Lower lobe of right lung (tissue), 2 donors: ENCODE measurements at places on chromosomes 16 and 17. TPM values are rescaled to one million over a fixed set of nuclear protein-coding genes. Genes with fewer than 3 reads are reported as not detected.

ST6GALNAC2 gene
- 29.0 TPM for total RNA-seq

DNA sequence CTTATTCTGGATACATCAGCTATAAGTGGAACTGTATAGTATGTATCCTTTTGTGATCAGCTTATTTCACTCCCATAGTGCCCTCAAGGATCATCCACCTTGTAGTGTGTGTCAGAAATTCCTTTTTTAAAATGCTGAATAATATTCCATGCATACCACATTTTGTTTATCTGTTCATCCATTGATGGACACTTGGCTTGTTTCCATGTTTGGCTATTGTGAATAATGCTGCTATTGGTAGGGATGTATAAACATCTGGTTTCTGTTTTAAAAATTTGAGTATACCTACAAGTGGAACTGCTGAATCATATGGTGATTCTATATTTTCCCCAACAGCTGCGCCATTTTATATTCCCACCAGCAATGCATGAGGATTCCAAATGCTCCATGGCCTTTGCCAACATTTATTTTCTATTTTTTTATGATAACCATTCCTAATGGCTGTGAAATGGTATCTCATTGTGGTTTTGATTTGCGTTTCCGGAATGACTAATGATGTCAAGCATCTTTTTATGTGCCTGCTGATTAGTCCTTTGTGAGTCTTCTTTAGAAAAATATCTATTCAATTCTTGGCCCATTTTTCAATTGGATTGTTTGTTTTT lies 11.6 kb downstream of the RCVRN start:
- H3K27ac ChIP-seq, result no peak overlapping the region
- no peaks in the 10 kb centered on the region for H3K4me1 ChIP-seq
- no peaks in the 10 kb centered on the region for H3K27me3 ChIP-seq
- no peaks in the 10 kb centered on the region for H3K36me3 ChIP-seq
- no peak overlapping the region for H3K4me3 ChIP-seq
- no peak for DNase-seq

- peak overlapping the region; percentile 51 for H3K27ac ChIP-seq
- no peaks in the 10 kb centered on the region for H3K36me3 ChIP-seq
- no peak for DNase-seq
- H3K4me1 ChIP-seq, result peaks cover 24% of the 10 kb centered on the region
Observed at GRCh38 chr16:67645397-67646121, 615 bp downstream of the CARMIL2 start.

- peaks cover 28% of the 10 kb centered on the region for H3K4me1 ChIP-seq
- no peak overlapping the region for H3K27ac ChIP-seq
- no peak for DNase-seq
- no peaks in the 10 kb centered on the region for H3K27me3 ChIP-seq
- no peaks in the 10 kb centered on the region for H3K36me3 ChIP-seq
Observed at GRCh38 chr17:78368854-78369495, 9.1 kb upstream of the SOCS3 start.

DNA sequence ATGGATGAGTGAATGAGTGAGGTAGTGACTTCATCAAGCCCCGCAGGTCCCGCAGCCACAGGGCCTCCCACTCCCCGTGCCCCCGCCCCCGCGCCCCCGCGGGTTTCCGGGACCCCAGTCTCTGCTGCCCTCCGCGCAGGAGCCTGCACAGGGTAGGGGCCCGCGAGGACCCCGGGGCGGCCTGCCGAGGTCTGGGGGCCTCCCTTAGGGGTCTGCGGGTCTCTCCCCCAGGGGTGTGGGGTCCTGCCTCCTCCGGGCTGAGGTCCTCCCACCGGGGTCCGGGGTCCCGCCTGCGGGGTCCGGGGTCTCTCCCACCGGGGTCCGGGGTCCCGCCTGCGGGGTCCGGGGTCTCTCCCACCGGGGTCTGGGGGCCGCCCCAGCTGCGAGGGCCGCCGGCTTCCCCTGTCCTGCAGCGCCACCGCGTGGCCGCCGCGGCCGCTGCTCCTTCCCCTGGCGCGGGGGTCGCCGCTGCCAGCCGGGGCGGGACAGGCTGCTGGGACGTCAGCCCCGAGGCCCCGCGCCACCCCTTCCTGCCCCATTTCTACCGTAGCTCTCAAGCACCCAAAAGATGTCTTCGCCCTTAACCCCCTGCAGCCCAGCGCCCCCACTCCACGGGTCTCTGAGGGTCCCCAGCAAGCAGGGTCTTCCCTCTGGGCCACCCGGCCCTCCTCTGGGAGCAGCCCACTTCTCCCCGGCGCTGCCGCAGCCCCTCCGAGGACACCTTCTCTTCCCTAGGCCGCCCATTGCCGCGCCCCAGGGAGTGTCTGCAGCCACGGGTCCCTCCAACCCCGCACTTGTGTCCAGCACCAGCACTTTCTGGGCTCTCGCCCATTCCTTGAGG lies 10.4 kb upstream of the CHMP6 start:
- no peak for DNase-seq
- no peaks in the 10 kb centered on the region for H3K36me3 ChIP-seq
- no peak overlapping the region for H3K4me3 ChIP-seq
- H3K27me3 ChIP-seq, result peaks cover 20% of the 10 kb centered on the region

DNA sequence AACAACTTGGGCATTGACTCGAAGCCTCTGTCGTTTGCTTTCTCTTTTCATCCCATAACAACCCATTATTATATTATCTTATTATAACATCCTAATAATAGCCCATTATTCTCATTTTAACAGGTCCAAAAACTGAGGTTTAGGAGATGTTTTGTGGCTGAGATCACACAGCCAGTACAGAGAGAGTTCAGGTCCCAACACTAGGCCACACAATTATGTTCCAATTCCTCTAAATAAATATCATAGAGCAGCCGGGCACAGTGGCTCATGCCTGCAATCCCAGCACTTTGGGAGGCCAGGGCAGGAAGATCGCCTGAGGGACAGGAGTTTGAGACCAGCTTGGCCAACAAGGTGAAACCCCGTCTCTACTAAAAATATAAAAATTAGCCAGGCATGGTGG lies 40.3 kb upstream of the KIFC3 start:
- no peak overlapping the region for H3K4me3 ChIP-seq
- H3K27me3 ChIP-seq, result no peaks in the 10 kb centered on the region
- H3K4me1 ChIP-seq, result no peaks in the 10 kb centered on the region

- no peaks in the 10 kb centered on the region for H3K27me3 ChIP-seq
- DNase-seq, result peak; percentile 42
- H3K36me3 ChIP-seq, result peaks cover 69% of the 10 kb centered on the region
- peak overlapping the region; percentile 3 for H3K27ac ChIP-seq
- no peak overlapping the region for H3K4me3 ChIP-seq
Observed at GRCh38 chr17:8141045-8141444, 11.2 kb downstream of the PER1 start.

LONP2 gene
- 61.0 TPM for total RNA-seq

DNA sequence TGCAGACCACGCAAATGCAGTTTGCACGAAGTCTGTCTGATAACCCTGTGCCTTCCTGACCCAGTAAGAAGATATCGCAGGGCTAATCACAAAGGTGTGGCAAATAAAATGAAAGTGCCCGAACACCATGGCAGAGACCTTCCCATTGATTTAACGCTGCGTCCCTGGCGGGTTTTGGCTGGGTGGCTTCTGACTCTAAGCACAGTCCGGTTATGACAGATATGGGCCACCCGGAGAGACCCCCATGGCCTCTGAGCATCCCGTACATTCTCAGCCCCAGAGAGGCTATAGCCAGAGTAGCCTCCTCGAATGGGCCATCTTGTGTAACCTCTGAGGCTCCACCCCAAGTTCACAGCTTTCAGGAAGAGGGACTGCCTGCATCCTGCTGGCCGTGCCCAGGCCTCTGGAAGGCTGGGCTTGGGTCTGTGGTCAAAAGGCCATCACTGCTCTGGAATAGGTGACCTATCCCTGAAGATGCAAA lies 5.5 kb downstream of the FOXC2 start:
- peaks cover 16% of the 10 kb centered on the region for H3K4me1 ChIP-seq
- no peak for DNase-seq
- H3K27ac ChIP-seq, result no peak overlapping the region
- H3K27me3 ChIP-seq, result peaks cover 99% of the 10 kb centered on the region
